ENCODE measurements at places on chromosomes 11 and 22.

DNA sequence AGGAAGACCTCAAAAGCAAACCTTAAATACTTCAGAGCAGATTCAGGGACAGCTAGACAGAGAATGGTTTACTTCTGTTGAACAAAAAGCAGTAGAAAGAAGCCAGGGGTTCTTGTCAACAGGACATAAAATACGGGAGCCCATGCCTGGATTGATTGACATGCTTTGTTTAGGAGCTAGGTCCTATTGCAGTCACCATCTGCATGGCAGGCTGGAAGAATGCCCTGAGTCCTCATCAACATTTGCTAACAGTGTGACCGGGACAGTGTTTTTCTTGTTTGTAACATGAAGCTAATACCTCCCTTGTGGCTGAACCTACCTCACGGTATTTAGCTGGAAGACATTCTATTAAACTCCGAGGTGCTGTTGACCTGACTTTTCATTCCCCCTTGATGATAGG lies 225.4 kb downstream of the NTM start:
- no peak for DNase-seq

DNA sequence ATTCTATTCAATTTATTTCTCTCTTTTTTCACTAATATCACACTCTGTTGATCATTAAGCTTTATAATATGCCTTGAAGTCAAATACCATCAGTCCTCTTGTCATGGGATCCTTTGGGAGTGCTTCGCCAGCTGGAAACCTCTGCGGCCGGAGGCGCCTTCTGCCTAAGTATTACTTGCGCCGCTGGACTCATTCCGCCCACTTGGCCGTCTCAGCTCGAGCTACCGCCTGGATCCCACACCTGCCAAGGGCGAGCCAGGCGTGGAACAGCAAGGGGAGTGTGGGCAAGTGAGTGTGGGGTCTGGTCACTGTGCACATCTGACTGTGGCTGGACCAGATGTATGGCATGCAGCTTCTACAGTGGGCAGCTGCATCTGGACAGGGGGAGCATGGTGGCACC lies 9.1 kb upstream of the MAP6 start:
- DNase-seq, result no peak

GRCh38 chr11:70503468-70504221 lies 105.3 kb downstream of the CTTN start:
- DNase-seq, result no peak

GRCh38 chr11:133176748-133177147 lies 355.6 kb downstream of the OPCML start:
- no peak for DNase-seq

- DNase-seq, result no peak
Measured at GRCh38 chr11:71336176-71336995, 84.0 kb upstream of the SHANK2 start.

- no peak for DNase-seq
Measured at GRCh38 chr11:69914286-69915150, 95.3 kb upstream of the FGF3 start.

GRCh38 chr11:87150936-87151335 lies 113.2 kb downstream of the TMEM135 start:
- DNase-seq, result no peak

- DNase-seq, result peak; percentile 75
Measured at GRCh38 chr11:31810779-31811647, at the start of gene PAX6. PAX6 (minus strand) TSS chr11:31811322; CDS start chr11:31806411, 4,911 bp downstream.

DNA sequence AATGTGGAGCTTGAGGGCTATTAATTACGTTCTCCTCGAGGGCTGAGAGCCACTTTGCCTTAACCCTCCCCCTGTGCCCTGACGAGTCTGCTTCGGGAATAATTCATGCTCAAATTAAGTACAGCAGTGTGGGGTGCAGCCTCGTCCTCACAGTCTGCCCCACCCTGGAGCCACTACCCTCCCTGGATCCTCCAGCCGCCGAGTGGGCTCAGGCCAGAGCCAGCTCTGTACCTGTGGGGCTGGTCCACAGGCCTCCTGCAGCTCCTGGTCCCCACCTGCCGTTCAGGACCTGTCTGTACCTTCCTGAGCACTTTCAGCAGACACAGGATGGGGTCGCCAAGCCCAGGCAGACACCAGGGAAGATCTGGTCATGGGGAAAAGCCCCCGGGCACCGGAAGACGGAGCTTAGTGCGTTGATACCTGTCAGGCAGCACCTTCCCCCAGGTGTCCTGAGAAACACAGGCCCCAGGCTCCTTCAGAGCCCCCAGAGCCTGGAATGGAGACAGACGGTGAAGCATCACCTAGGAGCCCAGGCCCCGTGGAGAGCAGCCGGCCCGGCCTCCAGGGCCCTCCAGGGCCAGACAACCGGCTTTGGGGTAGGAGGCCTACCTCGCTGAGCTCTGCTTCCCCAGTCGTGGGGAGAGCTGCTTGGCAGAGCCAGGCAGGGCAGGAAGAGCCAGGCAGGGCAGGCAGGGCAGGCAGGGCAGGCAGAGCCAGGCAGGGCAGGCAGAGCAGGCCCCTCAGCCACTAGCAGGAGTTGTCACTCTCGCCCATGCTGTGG lies 9.7 kb downstream of the TSPAN32 start:
- DNase-seq, result no peak

GRCh38 chr22:31079095-31079642 lies 1.9 kb upstream of the SMTN start:
- no peak for DNase-seq

- no peak for DNase-seq
Measured at GRCh38 chr22:46769191-46769675, 6.8 kb downstream of the TBC1D22A start.

DNA sequence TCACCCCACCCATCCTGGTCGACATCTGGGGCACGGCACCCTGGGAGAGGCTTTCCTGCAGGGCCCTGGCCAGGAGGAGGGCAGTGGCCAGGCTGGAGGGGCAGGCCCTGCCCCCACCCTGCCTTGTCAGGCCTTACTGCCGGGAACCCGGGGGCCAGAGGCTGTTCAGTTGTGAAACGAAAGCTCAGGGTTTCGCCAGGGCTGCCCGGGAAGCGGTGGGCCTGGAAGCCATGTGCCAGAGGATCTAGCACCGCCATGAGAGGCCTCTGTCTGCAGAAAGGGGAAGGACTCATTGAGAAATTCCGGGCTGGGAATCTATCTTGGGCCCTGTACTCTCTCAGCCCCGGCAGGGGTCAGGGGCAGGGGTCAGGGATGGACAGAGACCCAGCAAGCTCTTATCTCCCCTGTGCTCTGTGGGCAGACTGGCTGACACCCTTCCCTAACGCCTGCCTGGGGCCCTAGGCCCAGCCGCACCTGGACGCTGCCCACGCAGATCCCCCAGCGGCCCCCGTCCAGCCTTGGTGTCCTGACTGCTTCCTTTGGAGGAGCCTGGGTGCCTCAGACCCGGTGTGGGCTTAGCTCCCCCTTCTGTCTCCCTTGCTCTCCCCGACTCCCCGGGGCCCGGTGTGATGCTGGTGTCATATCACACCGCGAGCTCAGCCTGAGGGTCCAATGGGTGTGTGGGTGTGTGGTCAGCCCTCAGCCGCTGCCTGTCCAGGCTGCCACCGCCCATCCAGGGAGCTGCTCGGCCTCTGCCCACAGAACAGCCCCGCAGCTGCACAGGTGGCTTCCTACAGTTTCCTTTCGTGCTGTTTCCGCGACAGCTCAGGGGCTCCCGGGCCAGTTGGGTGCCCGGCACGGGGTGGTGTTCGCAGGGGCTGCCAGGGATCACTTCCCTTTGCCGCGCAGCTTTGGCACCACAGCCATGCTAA lies 6.5 kb downstream of the PIM3 start:
- DNase-seq, result no peak

DNA sequence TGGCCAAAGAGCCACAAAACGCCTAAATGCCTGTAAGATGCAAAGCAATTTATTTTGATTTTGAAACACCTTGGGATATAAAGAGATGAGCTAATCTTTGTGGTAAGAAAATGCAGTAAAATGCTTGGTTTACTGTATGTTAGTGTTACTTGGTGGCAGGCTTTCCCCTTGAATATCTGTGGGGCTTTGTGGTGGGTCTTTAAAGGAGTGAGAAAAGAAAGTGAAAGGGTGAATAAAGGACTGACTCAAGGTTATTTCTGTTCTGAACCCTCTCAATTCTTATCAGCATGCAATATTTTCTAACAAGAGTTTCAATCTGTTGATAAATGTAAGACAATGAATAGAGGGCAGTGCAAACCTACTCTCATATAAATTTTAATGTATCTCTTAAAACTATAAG lies 1555.9 kb upstream of the RAG2 start:
- DNase-seq, result no peak

GRCh38 chr22:19957445-19957844 lies 15.8 kb upstream of the TXNRD2 start:
- no peak for DNase-seq

DNA sequence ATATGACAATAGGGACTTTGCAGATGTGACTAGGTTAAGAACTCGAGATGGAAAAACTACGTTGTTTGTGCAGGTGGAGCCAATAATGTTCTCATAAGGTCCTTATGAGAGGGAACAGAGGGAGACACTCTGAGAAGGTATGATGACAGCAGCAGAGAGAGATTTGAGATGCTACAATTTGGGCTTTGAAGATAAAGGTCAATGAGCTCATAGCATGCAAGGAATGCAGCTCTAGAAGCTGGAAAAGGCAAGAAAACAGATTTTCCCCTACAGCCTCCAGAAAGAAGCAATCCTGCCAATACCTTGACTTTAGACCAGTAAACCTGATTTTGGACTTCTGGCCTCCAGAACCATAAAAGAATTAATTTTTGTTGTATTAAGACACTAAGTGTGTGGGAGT lies 21.1 kb downstream of the FAM76B start:
- peak; percentile 10 for DNase-seq

- DNase-seq, result no peak
Measured at GRCh38 chr11:19814421-19814820, 101.8 kb downstream of the NAV2 start.

- DNase-seq, result no peak
Measured at GRCh38 chr11:86066033-86066432, 2.9 kb downstream of the PICALM start.

DNA sequence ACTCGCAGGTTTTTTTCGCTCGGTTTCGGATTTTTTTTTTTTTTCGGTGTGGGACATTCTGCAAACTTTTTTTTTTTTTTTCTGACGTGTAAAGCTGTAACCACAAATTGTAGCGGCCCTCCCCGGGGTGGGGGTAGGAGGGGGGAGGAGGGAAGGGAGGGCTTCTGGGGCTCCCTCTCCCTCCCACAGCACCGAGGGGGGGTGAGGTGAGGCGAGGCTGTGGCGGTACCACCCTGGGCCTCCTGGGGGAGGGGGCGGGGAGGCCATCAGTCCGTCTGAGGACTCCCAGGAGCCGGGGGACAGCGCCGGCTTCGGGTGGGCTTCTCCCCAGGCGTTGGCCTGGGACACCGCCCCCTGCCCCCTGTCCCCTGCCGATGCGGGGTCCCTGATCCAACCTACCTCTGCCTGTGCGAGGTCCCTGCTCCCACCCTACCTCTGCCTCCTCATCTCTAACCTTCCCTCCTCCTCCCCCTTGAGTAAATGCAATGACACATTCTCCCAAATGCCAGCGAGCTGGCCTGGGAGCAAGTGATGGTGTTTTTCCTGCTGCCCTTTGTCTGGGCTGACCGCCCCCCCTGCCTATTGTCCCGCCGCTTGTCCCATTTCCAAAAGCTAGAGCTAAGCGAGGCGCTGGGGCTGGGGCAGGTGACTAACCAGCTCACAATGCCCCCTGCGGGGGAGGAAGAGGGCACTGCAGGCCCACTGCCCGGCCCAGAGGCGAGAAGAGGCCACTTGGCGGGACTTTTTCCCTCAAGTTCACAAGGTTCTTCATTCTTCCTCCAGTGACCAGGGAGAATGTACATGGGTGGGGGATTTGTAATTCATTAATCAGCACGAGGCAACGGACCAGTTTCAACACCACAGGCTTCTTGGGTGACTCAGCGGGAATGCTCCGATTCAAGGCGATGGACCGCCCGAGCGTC lies 511 bp upstream of the CLCF1 start:
- peak; percentile 96 for DNase-seq

- DNase-seq, result no peak
Measured at GRCh38 chr22:31566484-31566883, 70.1 kb downstream of the SFI1 start.

- no peak for DNase-seq
Measured at GRCh38 chr22:30824096-30824495, 129.4 kb downstream of the OSBP2 start.

GRCh38 chr11:117940736-117941135 lies 11.5 kb upstream of the TMPRSS13 start:
- no peak for DNase-seq

DNA sequence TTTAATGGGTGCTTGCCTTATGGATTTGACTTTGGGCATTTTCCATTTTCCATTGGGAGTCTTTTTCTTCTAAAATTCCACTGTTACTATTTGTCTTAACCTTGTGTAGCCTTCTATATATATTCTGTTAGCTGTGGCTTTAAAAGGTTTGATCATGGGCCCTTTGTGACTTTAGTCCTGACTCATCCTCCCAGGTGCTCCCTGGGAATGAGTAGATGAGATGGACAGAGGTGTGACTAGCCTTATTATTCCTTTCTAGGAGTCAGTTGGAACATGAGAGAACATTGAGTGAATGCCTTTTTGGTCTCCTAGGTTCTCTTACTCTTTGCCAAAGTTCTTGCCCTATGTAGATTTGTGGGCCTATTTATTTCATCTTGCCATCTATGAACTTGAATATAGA lies 39.0 kb downstream of the DDX10 start:
- no peak for DNase-seq

DNA sequence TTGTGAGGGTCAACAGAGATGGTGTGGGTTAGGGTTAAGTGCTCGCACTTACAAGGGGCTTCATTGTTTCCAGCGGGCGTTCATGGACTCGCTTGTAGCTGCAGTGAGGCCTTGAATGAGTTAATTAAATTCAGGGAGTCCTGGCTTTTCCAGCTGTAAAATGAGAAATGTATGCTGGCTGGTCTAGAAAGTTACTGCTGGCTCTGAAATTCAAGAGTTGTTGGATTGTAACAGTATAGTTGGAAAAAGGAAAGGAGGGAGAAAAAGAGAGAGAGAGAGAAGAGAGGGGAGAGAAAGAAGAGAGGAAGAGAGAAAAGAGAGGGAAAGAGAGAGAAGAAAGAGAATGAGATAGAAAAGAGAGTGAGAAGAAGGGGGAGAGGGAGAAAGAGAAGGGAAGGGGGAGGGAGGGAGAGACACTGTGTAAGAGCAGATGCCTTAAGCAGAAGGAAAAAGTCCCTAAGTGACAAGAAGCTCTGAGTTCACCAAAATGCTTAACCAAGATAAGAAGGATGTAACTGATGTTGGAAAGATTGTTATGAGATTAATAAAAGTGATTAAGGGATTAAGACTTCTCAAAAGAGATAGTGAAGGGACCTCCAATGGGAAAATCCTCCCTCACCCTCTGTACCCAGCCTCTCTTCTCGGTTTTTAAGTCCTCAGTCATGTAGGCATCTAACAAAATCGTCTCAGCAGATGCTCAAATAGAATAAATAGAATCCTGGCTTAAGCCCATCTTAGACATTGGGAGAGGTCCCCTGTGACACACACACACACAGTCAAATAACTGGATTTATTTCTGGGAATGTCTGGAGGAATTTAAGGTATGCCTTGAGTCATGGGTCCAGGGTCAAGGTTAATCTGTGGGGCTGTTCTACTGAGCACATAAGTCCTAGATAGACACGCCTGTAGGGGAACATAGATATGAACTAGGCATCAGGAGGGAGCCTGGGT lies 477.9 kb downstream of the MIAT start:
- peak; percentile 94 for DNase-seq

Data from fibroblast of skin of right quadriceps (primary cell).